Stimulated activated CD8-positive, alpha-beta memory T cell treated with anti-CD3 and anti-CD28 coated beads, Interleukin-7, amount 100 ng/mL, for 1 hour (primary cell): ENCODE measurements at places on chromosomes 4 and X.

DNA sequence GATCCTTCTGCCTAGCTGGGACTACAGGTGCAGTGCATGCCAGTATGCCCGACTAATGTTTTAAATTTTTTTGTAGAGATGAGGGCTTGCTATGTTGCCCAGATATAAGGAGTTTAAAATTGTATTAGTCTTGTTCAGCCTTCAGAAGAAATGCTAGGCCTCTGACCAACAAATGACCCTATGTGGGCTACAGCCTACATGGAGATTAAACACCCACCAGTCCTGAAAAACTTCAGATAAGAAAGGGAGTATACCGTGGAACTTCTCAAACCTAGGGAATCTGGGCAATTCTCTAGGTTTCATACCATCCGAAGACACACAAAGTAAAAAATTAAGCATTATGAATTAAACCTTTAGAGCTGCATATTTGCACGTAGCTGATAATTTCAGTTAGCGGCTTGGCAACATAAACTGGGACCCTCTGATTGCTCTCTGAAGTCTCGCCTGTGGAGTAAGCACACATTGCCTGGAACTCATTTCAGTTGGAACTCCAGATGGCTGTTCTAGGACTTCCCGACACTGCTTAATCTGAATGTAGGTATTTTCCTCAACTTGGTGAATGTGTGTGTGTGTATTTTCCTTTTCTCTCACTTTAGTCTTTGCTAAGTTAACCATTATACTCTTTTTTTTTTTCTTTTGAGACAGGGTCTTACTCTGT lies 33.0 kb downstream of the MOB1B start:
- DNase-seq = no peak

- no peak for DNase-seq
These were observed 88.1 kb upstream of the PLAC1 start for GRCh38 chrX:134746410-134746785.

GRCh38 chr4:111330786-111331185 lies 707.9 kb upstream of the PITX2 start:
- no peak for DNase-seq

DNA sequence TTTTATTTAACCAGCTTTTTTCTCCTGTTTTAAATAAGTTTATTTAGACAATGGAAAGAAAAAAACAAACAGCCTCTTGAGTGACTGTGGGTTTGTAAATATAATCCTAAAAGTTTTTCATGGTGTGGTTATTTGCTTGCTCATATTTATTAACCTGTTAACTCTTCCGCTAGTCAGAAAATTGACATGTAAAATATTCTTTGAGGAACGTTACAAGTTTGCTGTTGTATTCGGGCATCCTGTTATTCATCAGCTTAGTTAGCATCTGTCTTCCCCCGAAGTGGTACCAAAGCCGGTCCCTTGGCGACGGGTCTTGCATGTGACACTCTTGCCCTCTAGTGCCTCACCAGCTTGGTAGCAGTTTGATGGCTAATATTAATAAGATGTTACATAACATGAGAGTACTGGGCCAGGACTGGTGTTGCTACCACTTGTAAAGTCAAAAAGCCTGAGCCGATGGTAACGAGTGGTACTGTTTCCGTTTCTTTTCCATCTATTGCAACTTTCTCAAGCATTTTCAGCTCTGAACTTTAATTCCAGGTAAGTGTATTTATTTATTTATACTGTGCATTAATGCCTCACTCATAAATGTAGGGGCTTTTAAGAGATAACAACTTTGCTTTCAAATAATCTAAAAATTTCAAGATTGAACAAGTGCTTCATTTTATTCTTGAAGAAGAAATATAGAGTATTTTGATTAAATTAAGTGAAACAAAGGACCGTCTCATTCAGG lies at the start of gene NDST3:
Gene NDST3 (plus strand): TSS at position 434 of the 733 bp plus-strand sequence. CDS start 19,425 bp downstream, outside the sequence.
- DNase-seq = no peak

DNA sequence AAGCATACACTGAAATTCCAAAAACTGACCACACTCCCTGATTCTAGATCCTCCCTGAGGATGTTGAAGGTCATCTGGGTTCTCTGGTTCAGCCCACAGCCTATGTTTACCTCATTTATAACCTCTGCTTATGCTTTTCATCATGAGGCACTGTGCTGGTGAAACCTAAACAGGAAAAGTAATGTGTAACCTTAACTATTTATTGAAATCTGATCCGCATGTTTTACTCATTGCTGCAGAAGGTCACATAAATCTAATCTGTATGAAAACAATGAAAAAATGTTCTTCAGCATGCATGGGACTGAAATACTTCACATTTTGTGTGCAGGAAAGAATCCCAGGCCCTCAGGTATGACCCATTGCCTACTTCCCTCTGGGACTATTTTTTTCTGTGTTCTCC lies 30.3 kb downstream of the UCHL1 start:
- DNase-seq = no peak
